Stimulated activated CD4-positive, alpha-beta T cell treated with anti-CD3 and anti-CD28 coated beads, Interleukin-1b, Interleukin-23, amount 100 ng/mL, for 1 hour (primary cell): ENCODE measurements at places on chromosomes 11 and 22.
A peak's percentile ranks its signal among the peaks of the same experiment; 100 is the strongest.

DNA sequence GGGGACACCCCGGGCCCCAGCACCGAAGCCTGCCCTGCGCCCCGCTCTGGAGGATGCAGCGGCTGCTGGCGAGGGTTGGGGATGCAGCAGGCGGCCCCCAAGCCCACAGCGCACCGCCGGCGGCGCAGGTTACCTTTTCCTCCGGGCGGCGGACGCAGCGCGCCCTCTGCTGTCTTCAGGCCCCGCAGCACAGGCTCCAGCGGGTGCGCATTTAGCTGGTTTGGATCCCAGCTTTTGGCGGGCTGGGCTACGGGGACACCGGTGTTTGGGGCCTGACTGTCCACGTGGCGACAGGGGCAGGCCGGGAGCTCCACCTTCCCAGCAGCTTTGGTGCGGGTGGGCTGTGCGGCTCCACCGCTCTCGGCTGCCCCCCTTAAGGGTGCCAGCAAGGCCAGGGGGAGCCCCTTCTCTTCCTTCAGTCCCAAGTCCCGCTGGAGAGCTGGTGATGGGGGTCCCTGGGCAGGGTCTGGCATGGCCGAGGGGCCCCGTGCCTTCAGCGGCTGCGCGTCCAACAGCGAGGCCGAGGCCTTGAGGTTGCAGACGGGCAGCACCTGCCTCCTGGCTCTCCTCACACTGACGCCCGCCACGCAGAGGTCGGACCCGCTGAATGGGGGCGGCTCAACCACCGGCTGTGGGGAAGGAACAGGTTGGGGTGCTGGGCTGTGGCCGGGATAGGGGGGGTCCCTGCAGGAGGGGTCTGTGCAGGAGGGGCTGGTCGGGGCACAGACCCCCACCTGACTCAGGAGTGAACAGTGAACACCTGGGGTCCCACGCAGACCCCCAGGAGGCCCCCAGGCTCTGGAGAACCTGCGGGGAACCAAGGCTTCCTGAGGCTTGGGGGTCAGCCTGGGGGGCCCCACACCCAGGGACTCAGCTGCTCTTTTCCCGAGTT lies 18.0 kb upstream of the IL17REL start:
- peak; percentile 70 for DNase-seq

DNA sequence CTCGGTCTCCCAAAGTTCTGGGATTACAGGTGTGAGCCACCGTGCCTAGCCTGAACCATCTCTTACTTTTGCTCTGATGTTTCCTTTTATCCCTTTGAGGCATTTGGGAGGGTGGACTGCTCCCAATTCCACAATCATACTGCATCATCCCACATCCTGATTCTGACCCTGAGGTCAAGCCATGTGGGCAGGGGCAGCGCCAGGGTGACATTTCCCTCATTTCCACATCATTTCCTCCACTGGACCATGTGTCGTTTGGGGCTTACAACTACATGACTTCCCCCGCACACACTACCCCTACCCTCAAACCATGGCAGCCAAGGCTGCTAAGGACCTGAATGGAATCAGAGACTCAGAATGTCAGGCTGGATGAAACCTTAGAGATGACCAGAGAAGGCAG lies 26.4 kb upstream of the ZBTB16 start:
- DNase-seq, result no peak

- no peak for DNase-seq
These were observed 340.7 kb downstream of the LARGE1 start for GRCh38 chr22:33579448-33580093.

DNA sequence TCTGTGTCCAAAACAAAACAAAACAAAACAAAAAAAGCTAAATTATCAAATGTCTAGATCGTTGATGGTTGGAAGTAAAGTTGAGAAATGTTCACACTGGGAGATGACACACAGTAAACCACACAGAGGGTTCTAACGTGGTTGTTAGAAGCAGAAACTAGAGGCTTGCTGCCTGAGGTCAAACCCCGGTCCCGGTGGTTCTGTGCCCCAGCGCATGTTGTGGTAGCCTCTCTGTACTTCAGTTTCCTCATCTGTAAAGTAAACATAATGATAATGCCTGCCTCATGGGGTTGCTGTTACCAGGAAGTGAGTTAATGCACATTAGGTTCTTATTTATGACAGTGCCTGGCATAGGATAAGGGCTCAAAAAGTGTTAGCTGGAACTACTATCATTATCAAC lies 33.4 kb downstream of the PPARA start:
- DNase-seq, result no peak

GRCh38 chr22:37343348-37343747 lies 61.0 kb downstream of the CYTH4 start:
- DNase-seq, result no peak

- DNase-seq, result no peak
These were observed 38.8 kb upstream of the TOLLIP start for GRCh38 chr11:1348146-1348795.

DNA sequence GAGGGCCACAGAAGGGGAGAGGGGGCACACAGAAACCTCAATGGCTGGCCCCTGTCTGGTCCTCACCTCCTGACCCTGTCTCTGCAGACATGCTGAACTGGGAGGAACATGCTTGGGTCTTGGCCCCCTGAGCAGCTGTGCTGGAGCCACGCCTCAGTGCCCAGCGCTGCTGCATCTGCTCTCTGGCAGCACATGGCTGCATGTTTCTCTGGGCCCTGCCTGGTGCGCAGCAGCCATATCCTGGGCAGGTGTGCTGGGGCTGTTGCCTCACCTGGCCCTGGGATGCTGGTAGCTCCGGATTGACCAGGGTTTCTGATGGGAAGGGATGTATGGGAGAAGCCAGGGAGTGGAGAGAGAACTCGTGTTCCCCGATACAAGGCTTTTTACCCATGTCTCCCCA lies 248.0 kb downstream of the ST3GAL4 start:
- DNase-seq, result no peak

DNA sequence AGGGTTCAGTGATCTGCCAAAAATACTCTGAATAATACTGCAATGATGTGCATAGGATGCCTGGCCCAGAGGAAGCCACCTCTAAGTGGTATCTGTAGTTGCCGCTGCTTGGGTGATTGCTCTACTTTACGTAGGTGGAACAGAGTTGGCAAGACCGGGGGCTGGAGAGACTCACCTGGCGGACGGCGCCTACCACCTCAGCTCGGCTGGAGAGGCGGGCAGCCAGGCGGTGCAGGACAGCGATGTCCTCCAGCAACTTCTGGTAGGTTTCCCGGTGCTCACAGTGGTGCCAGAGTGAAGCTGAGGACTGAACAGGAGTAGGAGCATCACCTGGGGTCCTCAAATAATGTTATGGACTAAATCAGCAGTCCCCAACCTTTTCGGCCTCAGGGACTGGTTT lies 34.5 kb upstream of the LYVE1 start:
- DNase-seq, result no peak

GRCh38 chr11:12737024-12737423 lies 62.8 kb downstream of the TEAD1 start:
- no peak for DNase-seq

- no peak for DNase-seq
These were observed 142.4 kb downstream of the DSCAML1 start for GRCh38 chr11:117654281-117655255.

DNA sequence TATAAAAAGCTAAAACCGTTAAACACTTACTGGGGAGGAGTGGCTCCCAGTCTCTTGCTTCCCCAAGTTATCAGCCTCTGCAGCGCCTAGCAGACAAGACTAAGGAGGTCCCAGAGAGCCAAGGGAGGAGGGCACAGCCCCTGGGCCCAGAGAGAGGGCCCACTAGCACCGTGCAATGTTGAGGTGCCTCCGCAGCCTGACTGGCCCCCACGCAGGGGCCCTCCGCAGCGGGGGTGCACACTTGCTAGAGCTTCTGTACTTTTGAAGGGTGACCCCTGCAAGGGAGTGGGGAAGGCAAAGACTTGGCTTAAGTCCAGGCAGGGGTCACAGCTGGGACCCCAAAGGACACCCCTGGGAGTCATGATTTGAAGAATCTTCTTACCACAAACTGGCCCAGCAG lies 98.0 kb downstream of the ADAMTS15 start:
- DNase-seq, result no peak

- DNase-seq, result no peak
These were observed 2.2 kb downstream of the MRPL23 start for GRCh38 chr11:1949302-1949701.

- no peak for DNase-seq
These were observed 204.9 kb downstream of the LARGE1 start for GRCh38 chr22:33715237-33715985.

DNA sequence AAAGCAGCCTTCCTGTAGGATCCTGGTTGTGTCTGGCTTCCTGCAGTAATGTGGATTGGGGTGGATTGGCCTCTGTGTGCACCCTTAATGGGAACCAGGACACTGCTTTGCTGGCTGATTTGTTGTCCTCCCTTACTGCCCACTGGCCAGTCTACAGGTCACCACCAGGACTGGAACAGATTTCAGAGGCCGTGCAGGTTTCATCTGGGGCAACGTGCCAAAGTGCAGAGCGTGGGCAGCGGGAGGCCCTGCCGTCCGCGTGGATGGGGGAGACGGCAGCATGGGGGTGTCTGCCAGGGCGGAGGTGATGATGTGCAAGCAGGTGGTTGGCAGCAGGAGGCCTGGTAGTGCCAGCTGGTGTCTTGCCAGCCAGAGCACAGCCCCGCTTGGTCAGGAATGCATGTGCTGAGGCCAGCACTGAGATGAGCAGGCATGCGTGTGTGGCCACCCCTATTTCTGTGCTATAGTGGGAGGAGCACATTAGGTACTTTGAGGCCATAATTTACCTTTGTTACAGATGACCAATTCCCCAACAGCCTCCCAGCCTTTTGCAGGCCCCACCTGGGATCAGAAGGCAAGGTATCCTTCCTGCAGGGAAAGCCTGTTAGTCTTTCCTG lies 24.3 kb downstream of the BCR start:
- no peak for DNase-seq

DNA sequence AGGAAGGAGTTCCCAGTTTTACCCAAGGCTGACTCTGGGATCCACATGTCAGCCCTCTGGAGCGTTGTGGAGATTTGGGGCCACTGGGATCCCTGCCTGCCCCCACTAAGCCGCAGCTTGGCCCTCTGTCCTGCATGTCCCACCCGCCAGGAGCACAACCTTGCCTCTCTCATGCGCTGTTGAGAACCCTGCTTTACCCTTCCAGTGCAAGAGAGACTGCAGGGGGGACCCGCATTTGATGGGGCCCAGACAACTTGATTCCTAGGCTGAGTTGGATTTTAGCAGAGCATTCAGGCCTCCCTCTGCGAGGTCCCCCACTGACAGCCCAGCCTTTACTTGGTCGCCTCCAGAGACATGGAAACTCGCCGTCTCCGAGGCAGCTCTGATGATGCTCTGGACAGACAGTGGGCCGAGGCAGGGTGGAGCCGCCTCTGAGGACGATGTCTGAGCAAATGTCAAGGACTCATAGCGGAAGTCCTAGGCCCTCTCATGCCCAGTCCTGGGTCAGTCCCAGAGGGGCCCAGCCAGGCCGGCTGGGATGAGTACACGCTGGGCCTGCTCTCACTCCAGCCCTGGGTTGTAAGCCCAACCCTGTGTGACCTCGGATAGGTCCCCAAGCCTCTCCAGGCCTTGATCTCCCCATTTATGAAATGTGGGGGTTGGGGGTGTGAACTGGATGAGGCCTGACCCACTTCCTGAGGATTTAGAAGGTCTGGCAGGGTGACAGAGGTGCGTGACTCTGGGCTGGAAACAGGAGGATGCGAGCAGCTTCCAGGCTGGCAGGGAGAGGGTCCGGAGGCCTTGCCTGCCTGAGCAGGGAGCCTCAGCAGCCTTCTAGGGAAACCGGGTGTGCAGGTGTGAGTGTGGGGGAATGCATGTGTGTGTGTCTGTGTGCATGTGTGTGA lies 630 bp downstream of the CD5 start:
- no peak for DNase-seq

GRCh38 chr11:66768818-66769217 lies 39.8 kb upstream of the SPTBN2 start:
- no peak for DNase-seq

DNA sequence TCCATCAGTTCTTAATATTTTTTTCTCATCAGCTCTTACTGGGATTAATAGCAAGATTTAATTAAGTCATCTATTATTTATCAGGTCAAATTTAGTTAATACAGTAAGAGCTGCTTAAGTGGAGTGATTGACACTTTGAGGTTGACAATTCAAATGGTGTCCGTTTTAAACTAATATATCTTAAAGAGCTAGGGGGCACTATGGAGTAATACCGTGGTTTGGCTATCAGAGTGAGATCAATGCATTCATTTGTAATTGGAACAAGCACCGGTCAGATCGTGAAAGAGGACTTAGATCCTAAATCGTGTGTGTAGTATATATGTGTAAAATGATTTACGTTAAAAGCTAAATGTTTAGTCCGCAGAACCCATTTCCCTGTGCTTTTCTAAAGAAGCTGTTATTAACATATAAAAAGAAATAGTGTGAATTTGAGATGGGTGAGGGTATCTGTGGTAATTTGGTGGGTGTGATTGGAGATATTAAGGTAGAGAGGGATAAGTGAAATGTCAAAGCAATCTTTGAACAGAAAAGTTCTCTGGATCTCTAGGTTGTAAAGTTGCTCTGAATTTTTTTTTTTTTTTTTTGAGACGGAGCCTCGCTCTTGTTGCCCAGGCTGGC lies 2.3 kb downstream of the SIK2 start:
- no peak for DNase-seq

GRCh38 chr11:78667461-78667860 lies 92.8 kb upstream of the NARS2 start:
- DNase-seq, result no peak

GRCh38 chr11:61893981-61894380 lies 2.6 kb upstream of the FADS3 start:
- no peak for DNase-seq

GRCh38 chr11:65591939-65592857 lies 3.4 kb downstream of the KCNK7 start:
- DNase-seq, result no peak

DNA sequence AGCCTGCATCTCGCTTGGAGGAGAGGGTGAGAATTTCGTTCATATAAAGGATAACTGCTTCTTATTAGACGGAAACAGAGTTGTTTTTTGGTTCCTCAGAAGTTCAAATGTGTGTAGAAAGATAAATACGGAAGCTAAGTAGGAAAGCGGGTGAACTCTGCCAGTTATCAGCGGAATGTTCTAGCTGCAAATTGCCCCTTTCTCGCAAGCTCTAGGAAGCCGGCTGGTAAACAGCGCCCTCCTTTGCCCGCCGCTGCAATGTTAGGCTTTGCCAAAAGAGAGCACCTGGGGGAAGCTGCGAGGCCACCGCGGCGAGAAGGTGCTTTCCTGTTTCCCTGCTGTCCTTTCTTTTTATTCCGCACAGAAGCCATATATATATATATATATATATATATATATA lies 67.0 kb downstream of the IGLL5 start:
- DNase-seq, result no peak

DNA sequence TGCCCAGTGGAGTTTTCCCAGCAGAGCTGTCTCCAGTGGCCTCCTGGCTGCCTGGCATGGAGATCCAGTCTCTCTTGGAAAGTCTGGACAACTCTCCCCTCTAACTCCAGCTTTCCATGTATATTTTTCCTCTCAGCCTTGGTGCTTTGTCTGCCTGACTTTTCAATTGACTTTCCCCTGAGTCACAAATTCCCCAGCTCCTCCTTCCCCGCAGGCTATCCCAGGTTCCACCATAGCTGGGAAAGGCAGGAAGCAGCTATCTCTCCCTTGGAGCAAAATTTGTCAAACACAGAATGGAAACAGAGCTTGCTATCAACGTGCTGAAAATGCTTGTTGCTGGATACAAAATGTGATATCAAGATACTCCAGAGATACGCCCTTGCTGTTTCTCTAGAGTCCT lies 384.8 kb downstream of the TMEM135 start:
- no peak for DNase-seq

GRCh38 chr22:49800408-49801238 lies 27.1 kb downstream of the BRD1 start:
- DNase-seq, result no peak

GRCh38 chr11:72815110-72815618 lies 953 bp downstream of the ATG16L2 start:
- no peak for DNase-seq

- DNase-seq, result no peak
These were observed 16.5 kb downstream of the P2RX3 start for GRCh38 chr11:57354699-57355098.

- DNase-seq, result no peak
These were observed 45.6 kb upstream of the TENM4 start for GRCh38 chr11:79486242-79486984.
